Epithelial cell of prostate (primary cell): ENCODE measurements at places on chromosomes 16 and 17.

DNA sequence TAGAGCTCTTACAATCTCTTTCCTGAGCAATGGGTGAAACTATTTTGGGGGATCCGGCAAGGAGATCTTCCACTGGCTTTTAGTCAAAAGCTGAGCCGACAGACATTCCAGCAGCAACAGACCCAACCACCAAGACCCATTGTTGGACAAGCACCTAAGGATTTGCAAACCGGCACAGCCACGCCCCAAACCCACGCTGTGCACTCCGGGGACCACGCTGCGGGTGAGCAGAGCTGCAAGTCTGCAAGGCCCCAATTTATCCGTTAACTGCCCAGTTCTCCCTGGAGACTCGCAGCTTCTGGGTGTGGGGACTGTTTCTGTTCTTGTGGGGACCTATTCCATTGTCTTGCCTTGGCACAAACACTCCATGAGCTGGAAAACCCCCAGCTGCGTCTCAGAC is 45.9 kb downstream of the C16orf95 start:
- no peak for DNase-seq

GRCh38 chr16:8632675-8633182 is 11.2 kb downstream of the METTL22 start:
- no peak for DNase-seq

DNA sequence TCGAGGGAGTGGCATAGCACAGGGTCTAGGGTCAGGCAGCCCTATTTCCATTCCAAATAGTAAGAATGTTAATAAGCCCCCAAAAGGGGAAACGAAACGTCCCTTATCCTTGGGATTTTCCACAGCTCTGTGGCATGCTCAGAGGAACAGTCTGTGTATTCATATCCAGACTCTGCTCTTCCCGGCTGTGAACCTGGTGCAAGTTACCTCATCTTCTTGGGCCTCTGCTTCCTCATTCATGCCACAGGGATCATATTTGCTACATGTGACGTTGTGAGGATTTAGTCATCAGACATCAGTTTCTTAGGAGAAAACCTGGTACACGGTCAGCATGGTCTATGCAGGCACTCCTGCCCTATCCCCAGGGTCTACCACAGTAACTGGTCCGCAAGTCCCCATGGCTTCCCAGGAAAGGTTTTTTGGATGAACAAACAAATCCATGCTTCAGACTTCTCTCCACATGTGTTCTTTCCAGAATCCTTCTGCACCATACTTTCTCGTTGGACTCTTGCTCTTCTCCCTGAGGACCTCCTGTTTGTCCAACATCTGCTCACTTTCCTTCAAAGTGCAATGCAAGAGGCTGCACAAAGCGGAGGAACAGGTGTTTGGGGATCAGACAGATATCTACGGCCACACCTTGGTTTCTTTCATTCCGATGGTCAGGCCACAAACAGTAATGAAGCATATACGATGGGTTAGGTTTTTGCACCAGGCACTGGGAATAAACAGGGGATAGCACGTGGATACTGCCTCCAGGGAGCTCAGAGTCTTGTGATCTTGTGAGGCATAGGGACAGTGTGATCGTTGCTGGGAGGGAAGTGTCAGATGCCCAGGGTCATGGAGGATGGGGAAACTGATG is 17.7 kb downstream of the GLP2R start:
- no peak for DNase-seq

- DNase-seq = peak; percentile 29
These were observed 105.2 kb downstream of the RPTOR start for GRCh38 chr17:80649672-80650330.

DNA sequence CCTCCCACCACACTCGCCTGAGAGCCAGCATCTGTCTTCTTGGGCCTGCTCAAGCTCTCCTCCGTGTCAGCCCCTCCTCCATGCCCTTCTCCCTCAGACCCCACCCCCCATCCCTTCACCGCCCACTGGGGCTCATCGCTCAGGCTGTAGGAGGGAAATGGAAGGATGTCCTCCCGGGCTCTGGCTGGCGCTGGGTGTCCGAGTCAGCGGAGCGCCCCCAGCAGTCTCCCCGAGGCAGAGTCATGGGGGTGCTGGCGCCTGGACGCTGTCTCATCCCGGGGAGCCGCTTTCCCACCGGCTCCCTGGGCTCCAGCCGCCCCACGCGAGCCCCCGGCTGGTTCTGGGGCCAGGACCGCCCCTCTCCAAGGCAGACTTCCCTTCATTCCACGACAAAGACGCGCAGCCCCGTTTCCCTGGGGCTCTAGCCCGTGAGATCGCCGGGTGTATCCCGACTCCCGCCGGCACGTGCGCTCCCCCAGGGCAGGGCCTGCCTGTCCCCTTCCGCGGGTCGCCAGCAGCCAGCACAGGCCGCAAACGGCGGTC is 428 bp upstream of the ANTKMT start:
- no peak for DNase-seq

DNA sequence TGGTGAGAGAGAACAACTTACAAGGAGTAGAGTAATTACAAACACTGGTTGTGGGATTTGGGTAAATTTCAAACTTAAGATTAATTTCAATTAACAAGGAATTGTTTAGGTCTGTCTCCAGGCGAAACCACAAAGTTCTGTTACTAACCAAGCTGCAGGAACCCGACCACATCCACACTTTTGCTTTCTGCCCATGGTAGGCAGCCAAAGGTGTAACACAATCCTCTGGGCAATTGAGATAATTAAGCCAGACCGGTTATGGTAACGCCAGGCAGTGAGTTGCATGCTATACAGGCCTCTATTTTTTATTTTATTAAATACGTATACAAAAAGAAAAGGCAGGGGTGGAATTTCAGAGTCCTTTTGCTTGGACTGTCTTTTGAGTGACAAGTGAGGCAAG is 12.0 kb downstream of the KCNJ2 start:
- DNase-seq = no peak

GRCh38 chr17:65362826-65363225 is 198.6 kb downstream of the AXIN2 start:
- DNase-seq = peak; percentile 60

- no peak for DNase-seq
These were observed 516 bp downstream of the CPNE2 start for GRCh38 chr16:57092786-57093411.

DNA sequence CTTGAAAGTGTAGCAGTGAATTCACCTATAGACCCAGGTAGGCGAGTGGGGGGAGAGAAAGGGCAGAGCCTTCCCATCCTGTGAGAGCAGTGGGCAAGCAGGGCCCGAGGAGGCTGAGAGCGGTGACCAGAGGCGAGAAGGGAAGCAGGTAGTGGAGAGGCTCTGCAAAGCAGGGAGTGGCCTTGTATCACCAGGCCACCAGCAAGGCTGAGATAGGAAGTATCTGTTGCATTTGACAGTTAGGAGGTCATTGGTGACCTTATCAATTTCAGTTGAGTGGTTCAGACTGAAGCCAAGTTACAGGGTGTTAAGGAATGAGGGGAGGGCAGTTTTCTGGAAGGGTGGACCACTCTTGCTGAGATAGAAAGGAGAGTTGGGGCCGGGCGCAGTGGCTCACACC is 10.7 kb upstream of the HSD3B7 start:
- DNase-seq = no peak

DNA sequence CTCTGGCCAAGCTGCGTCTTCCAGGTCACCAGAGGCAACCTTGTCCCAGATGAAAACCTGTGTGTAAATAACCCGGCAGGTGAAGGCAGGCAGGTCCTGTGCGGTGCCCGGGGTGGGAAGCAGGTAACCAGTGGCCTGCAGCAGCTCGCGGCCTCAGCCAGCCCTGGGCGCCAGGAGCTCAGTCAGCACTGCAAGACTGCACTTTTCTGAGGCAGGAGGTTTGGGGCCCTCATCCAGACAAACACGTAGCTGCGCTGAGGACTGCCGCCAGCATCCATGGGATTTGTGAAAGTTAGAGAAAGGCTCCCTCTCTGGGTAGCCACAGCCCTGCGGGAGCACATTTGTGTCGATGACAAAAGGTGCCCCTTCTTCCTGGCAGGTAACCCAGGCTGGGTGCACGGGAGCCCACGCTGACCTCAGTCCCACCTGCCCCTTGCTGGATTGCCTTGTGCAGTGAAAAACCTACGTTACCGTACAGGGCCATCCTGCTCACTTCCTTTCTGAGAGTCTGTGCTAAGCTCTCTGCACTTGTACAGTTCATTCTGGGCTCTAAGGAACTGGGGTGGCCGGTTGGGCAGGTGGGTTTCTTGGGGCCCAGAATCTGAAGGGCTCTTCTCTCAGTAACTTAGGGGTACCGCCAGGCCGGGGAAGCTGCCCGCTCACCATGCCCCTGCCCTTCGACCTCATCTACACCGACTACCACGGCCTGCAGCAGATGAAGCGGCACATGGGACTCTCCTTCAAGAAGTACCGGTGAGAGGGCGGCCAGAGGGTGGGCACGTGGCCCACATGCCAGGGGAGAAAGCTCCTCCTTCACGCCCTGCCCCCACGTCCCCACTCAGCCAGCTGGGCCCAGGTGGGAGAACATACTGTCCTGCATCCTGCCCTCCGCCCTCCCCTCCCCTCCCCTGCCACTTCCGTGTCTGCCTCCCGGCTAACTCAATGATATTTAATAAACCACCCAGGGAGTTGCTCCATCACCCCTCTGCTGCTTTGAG is 56.4 kb downstream of the MGAT5B start:
- no peak for DNase-seq
